Activated T-helper 2 cell treated with anti-CD3 and anti-CD28 coated beads, Interferon-gamma antibody, Interleukin-2, Interleukin-4, amounts not matched to agents 10 μg/mL and 5 μg/mL and 100 μg/mL, durations not matched to agents 14 hours and 24 hours and 36 hours (primary cell): ENCODE measurements at places on chromosomes 4 and X. TPM values are rescaled to one million over a fixed set of nuclear protein-coding genes. Genes with fewer than 3 reads are reported as not detected.
A peak's percentile ranks its signal among the peaks of the same experiment; 100 is the strongest.

DNA sequence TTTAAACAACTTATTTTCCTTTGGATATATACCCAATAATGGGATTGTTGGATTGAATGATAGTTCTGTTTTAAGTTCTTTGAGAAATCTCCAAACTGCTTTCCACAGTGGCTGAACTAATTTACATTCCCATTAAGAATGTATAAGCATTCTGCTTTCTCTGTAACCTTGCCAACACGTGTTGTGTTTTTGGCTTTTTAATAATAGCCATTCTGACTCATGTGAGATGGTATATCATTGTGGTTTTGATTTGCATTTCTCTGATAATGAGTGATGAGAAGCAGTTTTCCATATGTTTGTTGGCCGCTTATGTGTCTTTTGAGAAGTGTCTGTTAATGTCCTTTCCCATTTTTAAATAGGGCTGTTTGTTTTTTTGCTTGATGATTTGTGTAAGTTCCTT lies 155.6 kb upstream of the PITX2 start:
- H3K4me1 ChIP-seq, result no peaks in the 10 kb centered on the region
- H3K36me3 ChIP-seq, result no peaks in the 10 kb centered on the region
- H3K4me3 ChIP-seq, result no peak overlapping the region
- no peak for DNase-seq
- H3K27me3 ChIP-seq, result no peaks in the 10 kb centered on the region

DNA sequence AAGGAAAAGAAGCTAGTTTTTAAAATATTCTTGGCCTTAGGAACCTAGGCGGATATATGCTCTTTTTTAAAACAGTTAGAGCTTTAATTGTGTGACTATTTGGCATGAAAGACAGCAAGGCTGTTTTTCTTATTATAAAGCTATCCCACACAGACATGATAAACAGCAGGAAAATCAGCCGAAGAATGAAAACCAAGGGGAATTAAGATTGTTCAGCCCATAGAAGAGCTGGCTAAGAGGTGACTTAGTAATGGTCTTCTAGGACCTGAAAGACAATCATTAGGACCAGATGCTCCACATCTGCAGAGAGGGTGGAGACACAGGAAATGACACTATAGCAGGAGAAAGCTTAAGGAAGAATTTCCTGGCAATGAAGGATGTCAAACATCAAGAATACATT lies 171.4 kb upstream of the NRK start:
- H3K4me1 ChIP-seq, result no peaks in the 10 kb centered on the region
- H3K4me3 ChIP-seq, result no peak overlapping the region
- H3K27ac ChIP-seq, result no peak overlapping the region
- H3K36me3 ChIP-seq, result no peaks in the 10 kb centered on the region

DNA sequence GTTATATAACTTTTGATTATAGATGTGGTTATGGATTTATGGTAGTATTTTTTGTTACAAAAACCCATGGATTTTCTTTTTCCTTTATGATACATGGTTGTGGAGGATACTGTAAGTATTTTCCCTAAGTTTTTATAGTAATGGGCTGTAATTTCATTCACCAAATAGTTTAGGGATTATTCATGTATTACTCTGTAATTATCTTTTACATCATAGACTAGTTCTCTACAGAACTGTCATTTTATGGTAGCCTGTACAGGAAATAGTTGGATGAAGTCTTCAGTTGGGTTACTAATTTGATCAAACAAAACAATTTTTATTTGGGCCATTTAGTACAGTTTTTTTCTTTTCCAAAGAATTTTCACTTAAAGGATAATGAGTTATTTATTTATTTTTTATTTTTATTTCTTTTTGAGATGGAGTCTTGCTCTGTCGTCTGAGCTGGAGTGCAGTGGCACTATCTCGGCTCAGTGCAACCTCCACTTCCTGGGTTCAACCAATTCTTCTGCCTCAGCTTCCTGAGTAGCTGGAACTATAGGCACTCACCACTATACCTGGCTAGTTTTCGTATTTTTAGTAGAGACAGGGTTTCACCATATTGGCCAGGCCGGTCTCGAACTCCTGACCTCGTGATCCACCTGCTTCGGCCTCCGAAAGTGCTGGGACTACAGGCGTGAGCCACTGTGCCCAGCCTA lies 42.1 kb downstream of the RBPJ start:
- no peak overlapping the region for H3K27ac ChIP-seq
- DNase-seq, result no peak

RHOXF2 gene
- not detected in 2 replicates for total RNA-seq

PABPC5 gene
- total RNA-seq, result not detected in 2 replicates

DNA sequence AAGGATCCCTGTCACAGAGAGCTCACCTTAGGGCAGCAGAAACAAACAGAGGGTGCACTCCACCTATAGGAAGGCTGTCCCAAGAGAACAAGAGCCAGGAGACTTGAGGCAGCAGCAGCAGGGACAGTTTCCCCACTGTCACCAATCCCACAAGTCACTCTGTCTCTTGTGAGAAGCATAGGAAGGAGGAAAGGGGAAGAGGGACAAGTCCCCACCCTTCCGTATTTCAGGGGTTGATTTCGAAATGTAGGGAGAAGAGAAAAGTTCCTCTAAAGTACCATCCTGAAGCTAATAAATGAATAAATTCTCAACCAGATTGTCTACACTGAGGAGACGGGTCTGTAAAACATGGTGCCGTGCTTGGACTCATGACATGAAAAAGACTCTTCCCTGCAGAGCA lies 9.5 kb upstream of the TLR8 start:
- peaks cover 1% of the 10 kb centered on the region for H3K27me3 ChIP-seq
- no peak for DNase-seq
- no peak overlapping the region for H3K4me3 ChIP-seq
- peaks cover 27% of the 10 kb centered on the region for H3K4me1 ChIP-seq
- H3K27ac ChIP-seq, result no peak overlapping the region

DNA sequence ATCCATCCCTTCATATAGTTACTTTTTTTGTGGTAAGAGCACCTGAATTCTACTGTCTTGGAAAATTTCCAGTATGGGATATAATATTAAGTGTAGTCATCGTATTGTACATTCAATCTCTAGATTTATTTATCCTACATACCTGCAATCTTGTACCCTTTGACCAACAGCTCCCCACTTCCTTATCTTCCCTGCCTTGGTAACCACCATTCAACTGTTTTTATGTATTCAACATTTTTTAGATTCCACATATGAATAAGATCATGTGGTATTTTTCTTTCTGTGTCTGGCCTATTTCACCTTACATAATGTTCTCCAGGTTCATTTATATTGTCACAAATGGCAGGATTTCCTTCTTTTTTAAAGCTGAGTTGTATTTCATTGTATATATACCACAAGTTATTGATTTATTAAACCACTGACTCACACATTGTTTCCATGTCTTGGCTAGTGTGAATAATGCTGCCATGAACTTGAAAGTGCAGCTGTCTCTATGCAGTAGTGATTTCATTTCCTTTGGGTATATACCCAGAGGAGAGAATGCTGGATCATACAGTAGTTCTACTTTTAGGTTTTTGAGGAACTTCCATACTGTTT lies 572.5 kb downstream of the MAGEB5 start:
- no peak overlapping the region for H3K4me3 ChIP-seq
- no peak for DNase-seq
- no peaks in the 10 kb centered on the region for H3K4me1 ChIP-seq
- H3K27me3 ChIP-seq, result no peaks in the 10 kb centered on the region
- H3K36me3 ChIP-seq, result no peaks in the 10 kb centered on the region

GRCh38 chr4:130603043-130603442 lies 1507.1 kb downstream of the C4orf33 start:
- H3K36me3 ChIP-seq, result no peaks in the 10 kb centered on the region
- no peaks in the 10 kb centered on the region for H3K4me1 ChIP-seq
- DNase-seq, result no peak
- H3K4me3 ChIP-seq, result no peak overlapping the region

GRCh38 chr4:16196482-16197393 lies 29.5 kb downstream of the TAPT1 start:
- no peak overlapping the region for H3K27ac ChIP-seq
- H3K4me3 ChIP-seq, result no peak overlapping the region
- H3K36me3 ChIP-seq, result peaks cover 33% of the 10 kb centered on the region

DNA sequence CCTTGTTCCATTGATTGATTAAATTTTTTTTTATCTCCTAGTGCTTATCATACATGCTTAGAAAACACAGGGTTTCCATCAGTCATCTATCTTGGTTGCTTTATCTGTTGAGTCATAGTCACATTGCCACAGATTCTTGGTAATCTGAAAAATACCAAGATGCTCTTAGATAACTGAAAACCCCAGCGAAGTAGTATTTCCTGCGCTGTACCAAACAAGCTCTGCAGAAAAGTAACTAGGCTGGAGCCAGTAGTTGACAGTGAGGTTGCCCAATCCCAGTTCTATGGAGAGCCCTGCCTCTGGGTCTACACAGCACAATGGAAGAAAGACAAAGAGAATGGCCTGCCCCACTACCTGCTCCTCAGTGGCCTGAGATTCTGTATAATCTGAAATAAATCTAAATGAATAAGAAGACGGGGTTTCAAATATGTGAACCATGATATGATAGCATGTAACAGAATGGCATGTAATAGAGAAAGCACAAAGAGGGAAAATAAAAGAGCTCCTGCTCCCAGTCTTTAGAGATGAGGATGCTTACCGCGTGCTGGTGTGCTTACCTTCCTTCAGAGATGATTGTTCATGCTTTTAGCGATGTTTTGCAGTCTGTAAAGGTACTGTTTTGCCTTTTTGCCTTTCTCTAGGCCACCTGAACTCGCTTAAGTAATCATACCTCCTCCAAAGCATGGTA lies 55.3 kb upstream of the RAPGEF2 start:
- peaks cover 34% of the 10 kb centered on the region for H3K4me1 ChIP-seq
- H3K27ac ChIP-seq, result peak overlapping the region; percentile 35
- no peaks in the 10 kb centered on the region for H3K36me3 ChIP-seq
- peaks cover 38% of the 10 kb centered on the region for H3K27me3 ChIP-seq
- no peak overlapping the region for H3K4me3 ChIP-seq

ADGRG2 gene
- total RNA-seq, result 0.02 TPM in 1 of 2 replicates, not detected in the other

DNA sequence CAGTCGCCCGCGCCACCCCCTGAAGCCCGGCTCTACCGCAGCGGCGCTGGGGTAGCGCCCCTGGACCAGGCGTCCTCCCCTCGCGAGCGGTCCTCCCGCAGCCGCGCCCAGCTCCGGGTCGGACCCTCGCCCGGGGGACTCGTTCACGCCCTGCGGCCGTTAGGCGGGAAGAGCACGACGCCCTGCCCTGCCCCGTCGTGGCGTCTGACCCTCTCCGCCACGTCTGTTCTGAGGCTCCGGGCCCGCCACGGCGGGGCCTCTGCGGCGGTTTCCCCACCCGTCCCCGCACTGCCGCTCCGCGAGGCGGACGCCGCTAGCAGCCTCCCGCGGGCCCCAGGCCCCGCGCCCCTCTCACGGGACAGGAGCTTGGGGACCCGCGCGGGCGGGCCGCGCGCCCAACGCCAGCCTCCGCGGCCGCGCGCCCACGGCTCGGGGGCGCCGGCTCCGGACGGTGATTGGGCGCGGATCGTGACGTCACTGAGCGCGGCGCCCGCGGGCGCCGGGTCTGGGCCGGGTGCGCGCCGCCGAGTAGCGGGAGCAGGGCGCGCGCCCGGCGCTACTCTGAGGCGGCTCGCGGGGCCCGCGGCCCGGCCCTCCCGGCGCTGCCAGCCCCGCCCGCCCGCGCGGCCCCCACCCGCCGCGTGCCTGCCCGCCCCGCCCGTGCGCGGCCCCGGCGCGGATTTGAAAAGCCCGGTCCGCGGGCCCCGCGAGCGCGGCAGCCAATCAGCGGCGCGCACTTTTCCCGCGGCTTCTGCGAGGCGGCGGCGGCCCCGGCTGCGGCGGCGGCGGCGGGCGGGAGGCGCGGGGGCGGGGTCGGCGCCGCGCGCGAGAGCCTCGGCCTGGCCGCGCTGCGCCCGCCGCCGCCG lies at the start of gene NSD2:
NSD2 (plus strand) TSS at position 816 of the 866 bp plus-strand sequence. CDS start 29,262 bp downstream, outside the sequence.
- peak; percentile 86 for DNase-seq
- no peaks in the 10 kb centered on the region for H3K27me3 ChIP-seq
- H3K27ac ChIP-seq, result peak within 1 kb of the TSS; percentile 97
- H3K36me3 ChIP-seq, result peaks cover 17% of the 10 kb centered on the region

GRCh38 chr4:4862665-4863482 lies 3.4 kb downstream of the MSX1 start:
- no peak overlapping the region for H3K4me3 ChIP-seq
- H3K27me3 ChIP-seq, result peaks cover 71% of the 10 kb centered on the region
- no peak for DNase-seq
- no peak overlapping the region for H3K27ac ChIP-seq

DNA sequence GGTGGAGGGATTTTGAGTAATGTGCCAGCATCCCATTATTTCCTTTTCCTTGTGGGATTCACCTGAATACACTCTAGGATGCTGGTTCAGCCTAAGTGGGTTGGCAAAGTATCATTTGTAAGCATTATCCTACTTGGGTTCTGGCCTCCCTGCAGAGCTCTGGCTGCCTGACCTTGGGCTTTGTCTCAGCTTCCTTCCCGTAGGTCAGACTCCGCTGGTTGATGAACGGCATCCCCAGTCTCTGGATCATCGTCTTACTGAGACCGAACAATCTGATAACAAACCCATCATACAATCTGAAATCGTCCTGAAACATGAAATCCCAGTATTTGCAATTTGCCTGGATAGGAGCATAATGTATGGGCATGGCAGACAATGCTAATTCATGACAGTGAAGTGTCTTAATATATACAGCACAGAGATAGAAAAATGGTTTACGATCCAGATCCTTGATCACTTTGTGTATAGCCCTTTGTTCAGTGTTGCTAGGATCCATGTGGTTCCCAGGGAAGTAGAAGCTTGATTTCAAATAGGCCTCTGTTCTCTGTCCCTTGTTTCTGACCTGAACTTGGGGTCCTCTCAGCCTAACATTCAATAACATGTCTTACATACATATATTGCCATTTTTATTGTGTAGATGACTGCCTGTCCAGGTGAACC lies 5.5 kb downstream of the MID2 start:
- H3K4me1 ChIP-seq, result peaks cover 11% of the 10 kb centered on the region
- no peak for DNase-seq
- H3K27ac ChIP-seq, result no peak overlapping the region
- H3K27me3 ChIP-seq, result peaks cover 5% of the 10 kb centered on the region
- H3K4me3 ChIP-seq, result no peak overlapping the region

DNA sequence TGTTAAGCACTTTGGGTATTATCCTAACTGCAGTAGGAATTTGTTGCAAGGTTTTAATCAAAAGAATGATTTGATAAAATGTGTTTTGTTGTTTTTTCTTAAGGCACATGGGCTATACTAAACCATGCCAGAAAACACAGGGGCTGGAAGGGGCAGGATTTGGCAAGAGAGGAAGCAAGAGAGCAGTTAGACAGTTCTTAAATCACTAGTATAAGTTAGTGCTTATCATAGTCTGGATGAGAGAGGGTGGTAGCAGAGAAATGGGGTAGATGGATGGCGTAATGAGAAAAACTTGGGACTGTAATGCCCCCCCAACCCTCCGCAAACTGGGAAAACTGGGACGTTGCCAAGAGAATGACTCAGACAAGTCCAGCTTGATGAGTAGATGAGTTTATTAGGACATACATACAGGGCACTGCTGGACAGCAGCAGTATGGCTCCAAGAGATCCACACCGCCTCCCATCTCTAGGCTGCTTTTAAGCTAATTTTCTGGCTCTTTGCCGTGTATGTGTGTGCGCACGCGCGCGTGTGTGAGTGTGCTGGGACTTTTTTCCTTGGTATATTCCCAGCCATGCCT lies 151.5 kb downstream of the PDLIM5 start:
- H3K4me1 ChIP-seq, result no peaks in the 10 kb centered on the region
- no peaks in the 10 kb centered on the region for H3K36me3 ChIP-seq
- DNase-seq, result no peak
- H3K4me3 ChIP-seq, result no peak overlapping the region

GRCh38 chr4:4504783-4505182 lies 37.1 kb downstream of the STX18 start:
- H3K4me1 ChIP-seq, result peaks cover 17% of the 10 kb centered on the region
- DNase-seq, result no peak
- no peak overlapping the region for H3K4me3 ChIP-seq
- no peak overlapping the region for H3K27ac ChIP-seq
- H3K27me3 ChIP-seq, result no peaks in the 10 kb centered on the region

SPANXC gene
- total RNA-seq, result not detected in 2 replicates

PCDH11X gene
- not detected in 2 replicates for total RNA-seq
